ENCODE measurements at places on chromosomes 2 and 18.

- peaks cover 10% of the 10 kb centered on the region for H3K4me1 ChIP-seq
- H3K36me3 ChIP-seq = no peaks in the 10 kb centered on the region
- DNase-seq = no peak
- H3K4me3 ChIP-seq = no peak overlapping the region
- no peak overlapping the region for H3K27ac ChIP-seq
Measured at GRCh38 chr2:72118386-72118785, 29.3 kb downstream of the CYP26B1 start.

GRCh38 chr18:61991201-61991600, 98.4 kb upstream of the RNF152 start:
- H3K36me3 ChIP-seq = no peaks in the 10 kb centered on the region
- peaks cover 24% of the 10 kb centered on the region for H3K4me1 ChIP-seq
- no peak overlapping the region for H3K4me3 ChIP-seq
- no peak overlapping the region for H3K27ac ChIP-seq
- H3K27me3 ChIP-seq = no peaks in the 10 kb centered on the region
- no peak for DNase-seq

DNA sequence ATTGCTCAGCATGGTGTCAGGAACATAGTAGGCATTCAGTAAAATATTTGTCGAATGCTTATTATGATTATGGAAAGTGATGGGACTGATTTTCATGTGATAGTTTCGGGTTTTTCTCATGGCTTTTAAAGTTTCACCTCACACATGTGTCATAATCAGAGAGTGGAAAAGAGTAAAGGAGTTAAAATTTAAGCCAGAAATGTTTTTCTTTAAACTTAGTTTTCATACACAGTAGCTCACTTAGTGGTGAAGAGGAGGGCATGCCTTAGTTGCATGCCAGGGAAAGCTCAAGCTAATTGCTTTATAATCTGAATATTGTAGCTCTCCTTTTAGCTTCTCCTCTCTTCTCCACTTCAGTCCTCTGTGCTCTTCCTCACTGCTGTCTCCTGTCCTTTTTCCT, 38.0 kb downstream of the EHBP1 start:
- H3K4me3 ChIP-seq = no peak overlapping the region
- no peak for DNase-seq
- H3K36me3 ChIP-seq = no peaks in the 10 kb centered on the region

DNA sequence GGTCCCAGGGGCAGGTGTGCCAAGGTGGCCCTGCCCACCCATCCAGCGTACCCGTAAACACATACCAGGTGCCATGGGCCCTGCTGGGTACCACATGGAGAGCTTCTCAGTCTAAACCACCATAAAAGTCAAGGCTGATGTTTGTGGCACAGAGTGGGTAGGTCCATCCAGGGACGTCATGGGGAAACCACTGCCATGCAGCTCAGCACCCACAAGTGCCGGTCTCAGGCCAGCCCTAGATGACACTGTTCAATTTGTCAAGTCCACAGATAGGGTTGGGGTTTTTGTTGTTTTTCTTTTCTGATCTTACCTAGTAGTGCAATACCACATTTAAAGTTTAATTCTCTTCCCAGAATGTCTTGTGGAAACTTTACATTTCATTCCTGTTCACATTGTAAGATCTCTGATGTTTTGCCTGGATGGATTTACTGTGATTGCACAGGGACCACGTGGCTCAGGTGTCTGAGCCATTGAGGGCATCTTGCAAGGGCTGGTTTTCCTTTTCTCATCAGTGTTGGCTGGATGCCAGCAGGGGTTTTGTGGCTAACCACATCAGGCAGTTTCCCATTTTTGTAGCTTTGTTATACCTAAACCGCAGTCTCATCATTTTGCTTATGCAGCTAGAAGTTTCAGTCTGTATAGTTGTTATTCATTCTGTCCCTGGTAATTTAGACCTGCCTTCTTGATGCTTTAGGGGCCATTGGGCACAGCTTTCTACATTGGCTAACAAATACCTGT, 64.7 kb downstream of the STK25 start:
- no peak for DNase-seq
- peaks cover 76% of the 10 kb centered on the region for H3K36me3 ChIP-seq
- H3K4me1 ChIP-seq = peaks cover 8% of the 10 kb centered on the region
- no peak overlapping the region for H3K27ac ChIP-seq
- H3K4me3 ChIP-seq = no peak overlapping the region
- H3K27me3 ChIP-seq = no peaks in the 10 kb centered on the region

DNA sequence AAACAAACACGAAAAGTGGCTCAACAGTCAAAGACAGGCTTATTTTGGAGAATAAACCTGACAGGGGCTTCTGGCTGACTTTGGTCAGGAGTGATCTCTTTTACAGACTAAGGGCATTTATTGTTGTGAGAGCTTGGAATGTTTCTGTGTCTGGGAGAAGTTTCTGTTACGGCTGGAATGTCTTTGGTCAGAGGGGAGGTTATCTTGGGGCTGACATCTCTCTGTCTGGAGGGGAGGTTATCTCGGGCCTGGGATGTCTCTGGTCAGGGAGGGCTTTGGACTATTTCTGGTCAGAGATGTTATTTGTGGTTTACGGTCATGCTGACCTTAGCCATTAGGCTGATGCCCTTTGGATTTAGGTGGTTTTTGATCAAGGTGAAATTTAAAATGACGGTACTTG, 345.5 kb upstream of the FSIP2 start:
- H3K4me3 ChIP-seq = no peak overlapping the region
- no peaks in the 10 kb centered on the region for H3K27me3 ChIP-seq
- DNase-seq = no peak
- no peak overlapping the region for H3K27ac ChIP-seq
- no peaks in the 10 kb centered on the region for H3K4me1 ChIP-seq

DNA sequence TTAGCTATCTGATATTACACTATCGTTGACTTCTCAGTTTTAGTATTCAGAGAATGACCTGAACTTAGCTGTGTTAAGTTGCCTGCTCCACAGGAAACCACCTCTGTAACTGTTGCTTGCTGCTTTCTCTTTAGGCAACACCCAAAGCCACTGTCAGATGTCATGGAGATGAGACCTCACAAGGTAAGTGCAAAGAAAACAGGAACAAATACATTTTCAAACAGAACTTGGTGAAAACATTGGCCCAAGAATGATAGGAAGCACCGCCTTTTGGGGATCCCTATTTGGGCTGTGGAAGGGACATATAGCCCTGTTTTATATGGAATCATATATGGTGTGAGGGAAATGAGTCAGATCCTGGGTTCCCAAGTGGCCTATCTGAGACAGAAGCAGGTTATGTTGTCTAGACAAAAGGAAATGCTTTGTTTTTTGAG, 143.4 kb downstream of the UBE2E3 start:
- H3K27ac ChIP-seq = peak overlapping the region; percentile 47
- H3K4me1 ChIP-seq = no peaks in the 10 kb centered on the region
- H3K4me3 ChIP-seq = no peak overlapping the region
- H3K27me3 ChIP-seq = no peaks in the 10 kb centered on the region

DNA sequence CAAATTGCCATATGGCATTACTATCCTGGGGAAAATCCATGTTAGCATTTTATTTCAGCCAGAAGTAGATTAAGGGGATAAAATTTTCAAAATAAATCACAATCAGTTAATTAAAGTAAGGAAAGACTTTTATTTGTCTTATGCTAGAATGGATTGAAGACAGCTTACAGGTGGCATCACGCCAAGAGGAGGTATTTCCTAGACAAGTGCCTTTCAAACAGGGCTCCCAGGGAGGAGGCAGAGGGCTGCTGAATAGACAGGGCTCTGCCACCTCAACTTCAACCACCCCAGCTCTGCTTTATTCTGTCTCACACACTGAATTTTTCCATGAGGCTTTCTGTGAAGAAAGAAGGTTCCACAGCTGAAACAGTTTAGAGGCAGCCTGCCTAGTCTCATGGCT, 12.2 kb downstream of the CCDC68 start:
- H3K36me3 ChIP-seq = no peaks in the 10 kb centered on the region
- no peaks in the 10 kb centered on the region for H3K27me3 ChIP-seq
- H3K4me1 ChIP-seq = peaks cover 43% of the 10 kb centered on the region
- H3K4me3 ChIP-seq = no peak overlapping the region

GRCh38 chr2:13197248-13197647, 480.5 kb downstream of the TRIB2 start:
- no peaks in the 10 kb centered on the region for H3K4me1 ChIP-seq
- H3K4me3 ChIP-seq = no peak overlapping the region
- no peak for DNase-seq

GRCh38 chr2:171553236-171553635, 31.0 kb downstream of the CYBRD1 start:
- DNase-seq = no peak
- no peak overlapping the region for H3K4me3 ChIP-seq
- no peaks in the 10 kb centered on the region for H3K27me3 ChIP-seq
- no peak overlapping the region for H3K27ac ChIP-seq
- H3K4me1 ChIP-seq = no peaks in the 10 kb centered on the region

DNA sequence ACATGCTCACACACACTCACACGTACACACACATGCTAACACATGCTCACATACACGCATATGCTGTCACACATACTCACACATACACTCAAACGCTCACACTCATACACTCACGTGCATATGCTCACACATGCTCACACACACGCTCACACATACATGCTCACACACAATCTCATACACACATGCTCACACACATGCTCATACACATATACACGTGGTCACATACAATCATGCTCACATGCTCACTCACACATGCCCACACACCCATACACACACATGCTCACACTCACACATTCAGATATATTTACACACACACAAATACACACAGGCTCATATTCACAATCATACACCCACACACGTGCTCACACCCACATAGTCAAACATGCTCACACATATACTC, 17.5 kb upstream of the SALL3 start:
- no peak overlapping the region for H3K4me3 ChIP-seq
- H3K4me1 ChIP-seq = no peaks in the 10 kb centered on the region
- no peaks in the 10 kb centered on the region for H3K27me3 ChIP-seq
- no peak overlapping the region for H3K27ac ChIP-seq
- H3K36me3 ChIP-seq = no peaks in the 10 kb centered on the region

DNA sequence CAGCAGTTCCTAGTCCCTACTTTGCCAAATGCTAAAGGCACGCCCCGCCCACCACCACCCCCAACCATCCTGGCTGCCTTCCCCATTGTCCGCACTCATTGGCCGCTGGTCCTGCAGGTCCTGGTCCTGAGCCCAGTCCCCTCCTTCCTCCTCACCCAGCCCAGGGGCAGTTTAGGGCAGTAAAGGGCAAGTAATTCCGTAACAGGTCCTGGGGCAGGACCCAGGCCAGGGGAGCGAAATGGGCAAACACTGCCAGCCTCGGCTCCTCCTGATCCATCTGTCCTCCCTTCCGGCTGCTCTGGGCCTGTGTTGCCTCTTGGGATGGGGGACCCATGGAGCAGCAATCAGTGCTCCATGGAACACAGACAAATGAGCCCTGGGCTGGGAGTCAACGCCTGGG, 6.1 kb downstream of the ADCY3 start:
- peaks cover 6% of the 10 kb centered on the region for H3K4me1 ChIP-seq
- H3K27ac ChIP-seq = no peak overlapping the region
- DNase-seq = no peak
- no peaks in the 10 kb centered on the region for H3K36me3 ChIP-seq
- H3K27me3 ChIP-seq = no peaks in the 10 kb centered on the region
- no peak overlapping the region for H3K4me3 ChIP-seq

GRCh38 chr2:42310007-42310515, 51.0 kb downstream of the COX7A2L start:
- no peak overlapping the region for H3K27ac ChIP-seq
- no peak overlapping the region for H3K4me3 ChIP-seq
- H3K4me1 ChIP-seq = peaks cover 3% of the 10 kb centered on the region
- DNase-seq = no peak
- no peaks in the 10 kb centered on the region for H3K27me3 ChIP-seq

Data from lower lobe of right lung (tissue), 2 donors.